Omental fat pad (tissue), 4 donors: ENCODE measurements at places on chromosomes 2 and 18. TPM values are rescaled to one million over a fixed set of nuclear protein-coding genes. Genes with fewer than 3 reads are reported as not detected.

The NEU4 gene
- total RNA-seq: 3.5 TPM

The POTEJ gene
- not detected for total RNA-seq

DNA sequence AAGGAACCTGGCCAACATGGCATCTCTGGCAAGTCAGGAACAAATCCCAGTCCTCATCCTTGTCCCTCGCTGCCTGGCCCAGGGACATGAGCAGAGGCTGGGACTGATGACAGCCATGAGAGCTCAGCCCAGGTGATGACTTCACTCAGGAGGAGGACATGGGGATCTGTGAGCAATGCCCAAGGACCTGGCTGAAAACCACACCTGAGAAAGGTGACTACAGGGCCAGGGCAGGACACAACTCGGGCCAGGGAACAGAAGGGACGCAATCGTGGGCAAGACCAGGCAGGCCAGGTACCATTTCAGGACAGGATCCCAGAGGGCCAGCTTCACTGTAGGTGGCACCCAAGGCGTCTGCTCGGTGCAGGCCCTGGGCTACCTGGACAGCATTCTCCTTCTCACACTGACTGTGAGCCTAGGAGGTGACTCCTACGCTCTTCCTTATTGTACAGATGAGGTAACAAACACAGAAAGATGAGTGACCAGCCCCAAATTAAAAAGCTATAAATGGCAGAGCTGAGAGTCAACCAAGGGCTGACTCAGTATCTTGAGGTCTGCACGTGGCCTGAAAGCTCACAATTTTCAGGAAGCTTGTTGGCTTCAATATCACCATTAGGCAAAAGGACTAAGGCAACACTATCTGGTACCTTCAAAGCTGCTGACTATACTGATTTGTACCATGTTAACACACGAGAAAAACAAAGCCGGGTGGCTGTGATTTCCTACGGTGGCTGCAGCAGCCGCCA, 141.1 kb downstream of the EIPR1 start:
- no peak for DNase-seq

GRCh38 chr18:39627936-39628335, 2062.3 kb upstream of the CELF4 start:
- no peak for DNase-seq

The SP5 gene
- total RNA-seq: not detected

- no peak for DNase-seq
Measured at GRCh38 chr2:26561918-26562810, 79.0 kb downstream of the CIB4 start.

- no peak for DNase-seq
Measured at GRCh38 chr2:34652636-34653035, 1053.5 kb upstream of the FAM98A start.

The LIMS4 gene
- total RNA-seq: 2.0 TPM

The ADGRF3 gene
- not detected for total RNA-seq

DNA sequence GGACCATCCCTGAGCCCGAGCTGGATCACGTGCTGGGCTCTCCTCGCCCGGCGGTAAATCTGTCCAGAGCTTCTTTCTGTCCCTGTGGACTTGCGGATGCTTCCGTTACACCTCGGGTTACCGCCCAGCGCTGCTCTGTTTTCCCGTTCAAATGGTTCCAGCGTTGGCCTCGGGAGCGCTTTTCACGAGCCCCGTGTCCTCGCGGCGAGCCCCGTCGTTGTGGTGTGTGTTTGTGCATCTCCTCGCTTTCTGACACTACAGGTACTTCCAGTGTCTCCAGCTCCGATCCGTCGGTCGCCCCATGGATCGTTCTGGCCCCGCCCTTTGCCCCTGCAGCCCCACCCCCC, 77.4 kb downstream of the RTP5 start:
- no peak for DNase-seq

GRCh38 chr2:195486987-195487644, 169.9 kb upstream of the SLC39A10 start:
- no peak for DNase-seq

DNA sequence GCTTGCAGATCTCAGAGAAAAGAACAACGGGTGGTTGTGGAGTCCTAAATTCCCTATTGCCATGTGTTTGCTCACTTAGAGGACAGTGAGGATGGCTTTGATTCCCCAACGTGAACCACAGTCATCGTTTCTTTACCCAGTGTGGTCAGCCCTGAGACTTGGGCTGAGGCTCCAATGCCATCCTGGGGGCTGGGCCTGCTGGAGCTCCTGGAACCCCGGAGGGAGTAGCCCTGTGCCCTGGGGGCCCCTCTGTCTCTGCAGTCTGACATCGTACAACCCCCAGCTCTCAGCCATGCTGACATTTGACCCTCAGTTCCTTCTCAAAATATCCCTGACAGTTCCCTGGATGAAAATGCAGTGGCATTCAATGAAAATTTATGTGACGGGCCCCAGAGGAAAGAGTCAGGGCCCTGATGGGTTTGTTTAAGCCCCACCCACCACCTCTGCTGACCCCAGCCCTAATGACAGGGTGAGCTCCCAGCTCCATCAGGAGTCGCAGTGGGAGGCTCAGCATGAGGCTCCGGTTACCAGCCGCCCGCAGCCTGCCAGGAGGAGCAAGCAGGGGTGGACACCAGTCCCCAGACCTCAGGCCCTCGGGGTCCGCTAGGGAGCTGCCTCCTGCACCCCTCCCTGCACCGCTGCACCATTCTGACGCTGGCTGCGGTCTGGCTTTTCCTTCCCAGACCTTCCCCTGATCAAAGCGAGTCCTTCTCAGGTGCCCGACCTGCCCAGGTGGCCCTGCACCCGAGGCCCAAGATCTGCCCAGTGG, 120.9 kb downstream of the TWIST2 start:
- no peak for DNase-seq

DNA sequence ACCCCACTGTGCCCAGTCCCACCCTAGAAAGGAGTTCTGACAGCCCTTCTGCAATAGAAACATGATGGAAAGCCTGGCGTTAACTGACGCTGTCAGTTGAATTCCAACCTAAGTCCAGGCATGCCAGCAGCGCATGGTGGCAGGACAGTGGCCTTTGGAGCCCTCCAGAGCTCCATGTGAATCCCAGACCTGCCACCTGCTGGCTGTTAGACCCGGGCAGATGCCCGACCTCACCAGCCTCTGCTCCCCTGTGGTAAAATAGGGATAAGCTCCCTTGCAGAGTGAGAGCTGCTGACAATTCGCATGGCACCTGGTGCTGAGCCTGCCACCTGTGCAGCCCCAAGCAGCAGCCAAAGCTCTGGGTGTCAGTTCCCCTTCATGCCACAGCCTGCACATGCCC, 138.6 kb downstream of the LOXHD1 start:
- DNase-seq: no peak

DNA sequence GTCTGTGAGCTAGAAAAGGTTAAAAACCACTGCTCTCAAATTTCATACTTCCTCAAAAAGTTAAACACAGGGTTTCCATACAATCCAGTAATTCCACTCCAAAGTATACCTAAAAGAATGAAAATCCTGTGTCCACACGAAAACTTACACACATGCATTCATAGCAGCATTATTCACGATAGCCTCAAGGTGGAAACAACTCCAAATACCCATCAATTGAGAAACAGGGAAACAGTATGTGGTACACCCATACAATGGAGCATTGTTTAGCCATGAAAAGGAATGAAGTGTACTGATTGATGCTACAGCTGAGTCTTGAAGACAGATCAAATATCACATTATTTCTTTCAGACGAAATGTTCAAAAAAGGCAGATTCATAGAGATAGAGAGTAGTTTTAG, 36.7 kb downstream of the UXS1 start:
- DNase-seq: no peak

GRCh38 chr2:50723286-50723938, 308.5 kb downstream of the NRXN1 start:
- DNase-seq: no peak

The UGGT1 gene
- 49.0 TPM for total RNA-seq

- no peak for DNase-seq
Measured at GRCh38 chr18:48024009-48024512, 93.6 kb upstream of the SMAD2 start.

The SELENOI gene
- 18.5 TPM for total RNA-seq

DNA sequence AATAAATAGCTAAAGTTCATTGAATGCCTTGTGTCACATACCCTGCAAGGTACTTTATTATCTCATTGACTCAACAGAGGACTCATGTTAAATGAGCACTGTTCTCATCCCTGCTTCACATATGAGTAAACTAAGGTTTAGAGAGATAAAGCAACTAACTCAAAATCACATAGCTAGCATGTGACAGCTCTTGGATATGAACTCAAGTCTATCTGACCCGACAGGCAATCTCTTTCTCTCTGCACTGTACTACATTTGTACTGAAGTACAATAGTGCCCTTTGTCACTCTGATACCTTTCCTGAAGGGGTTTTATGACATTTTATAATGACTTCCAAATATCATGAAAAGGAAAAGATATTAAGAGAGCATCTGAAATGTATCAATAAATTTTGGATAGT, 297.5 kb upstream of the UBE2E3 start:
- DNase-seq: no peak

GRCh38 chr2:72993147-72993932, 76.0 kb downstream of the EMX1 start:
- DNase-seq: no peak

DNA sequence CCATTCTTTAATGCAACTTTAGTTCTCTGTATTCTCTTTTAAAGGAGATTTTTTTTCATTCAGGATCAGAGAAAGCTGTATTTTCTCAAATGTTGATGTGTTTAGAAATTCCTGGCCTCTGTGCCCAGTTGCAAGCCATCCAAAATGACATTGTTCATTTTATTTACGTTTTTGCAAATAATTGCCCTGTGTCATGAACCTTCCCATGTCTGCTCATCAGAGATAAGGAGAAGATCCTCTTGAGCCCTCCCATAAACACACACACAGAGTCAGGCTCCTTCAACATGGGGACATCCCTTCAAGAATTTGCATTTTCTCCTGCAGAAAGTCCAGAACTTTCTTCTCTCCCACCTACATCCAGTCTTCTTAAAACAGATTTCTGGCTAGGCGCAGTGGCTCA, 258.8 kb downstream of the GBX2 start:
- DNase-seq: no peak

The KCNK3 gene
- 2.1 TPM for total RNA-seq

GRCh38 chr18:23307567-23308295, 145.4 kb upstream of the RIOK3 start:
- DNase-seq: no peak

The EML4 gene
- total RNA-seq: 33.3 TPM

- no peak for DNase-seq
Measured at GRCh38 chr18:48862132-48862531, 88.6 kb downstream of the SMAD7 start.

DNA sequence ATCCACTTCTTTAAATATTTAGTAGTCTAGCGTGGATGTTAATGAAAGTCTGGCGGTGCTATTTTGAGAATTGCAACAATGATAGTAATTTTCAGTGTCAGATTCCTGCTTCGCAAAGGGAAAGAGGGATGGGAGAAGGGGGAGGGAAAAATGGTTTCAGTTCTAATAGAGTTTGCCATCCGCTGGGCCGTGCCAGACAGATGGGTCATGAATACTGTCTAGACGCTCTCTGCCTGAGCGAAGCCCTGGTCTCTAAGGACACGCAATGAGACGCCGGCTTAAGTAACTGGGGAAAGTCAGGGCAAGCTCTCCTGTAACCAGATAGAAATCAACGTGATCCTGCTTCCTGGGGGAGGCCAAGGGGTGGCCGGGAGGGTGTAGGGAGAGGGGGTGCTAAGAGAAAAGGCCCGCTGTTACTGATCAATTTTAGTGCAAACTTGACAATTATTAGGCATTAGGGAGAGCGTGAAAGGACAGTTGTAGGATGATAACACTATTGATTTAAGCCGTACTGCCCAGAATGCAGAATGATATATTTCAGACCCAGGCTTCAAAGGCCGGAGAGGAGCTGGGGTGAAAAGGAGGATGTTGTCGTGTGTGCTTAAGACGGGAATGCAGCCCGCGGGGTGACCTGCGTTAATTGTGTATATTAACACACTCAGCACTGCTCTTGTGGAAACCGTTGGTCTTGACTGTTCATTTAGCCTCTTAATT, 229.2 kb downstream of the LDLRAD4 start:
- no peak for DNase-seq

DNA sequence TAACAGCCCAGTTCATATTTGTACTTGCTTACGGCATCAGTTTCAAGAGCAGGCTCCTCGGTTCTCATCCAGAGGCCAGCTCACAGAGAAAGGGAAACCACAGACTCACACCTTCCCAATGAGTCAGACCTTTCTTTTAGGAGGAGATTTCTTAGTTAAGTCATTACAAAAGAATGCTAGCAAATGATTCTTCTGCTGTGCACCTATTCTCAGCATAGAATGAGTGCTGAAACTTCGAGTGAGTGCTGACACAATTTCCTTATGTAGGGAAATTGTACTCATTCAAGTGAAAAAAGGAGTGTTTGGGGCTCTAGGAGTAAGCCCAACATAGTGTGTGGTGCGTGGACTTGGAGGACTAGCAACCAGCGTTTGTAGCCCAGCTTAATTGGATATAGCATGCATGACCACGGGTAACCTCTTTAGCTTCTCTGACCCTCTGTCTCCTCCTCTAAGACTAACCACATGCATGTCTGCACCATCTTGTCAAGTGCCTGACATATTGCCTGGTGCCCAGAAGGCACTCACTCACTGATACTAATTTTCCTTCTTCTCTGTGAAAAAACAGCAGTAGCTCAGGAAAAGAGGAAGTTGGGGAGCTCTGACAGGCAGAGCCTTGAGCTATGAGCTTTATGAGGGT, 87.0 kb downstream of the ALPK2 start:
- DNase-seq: no peak

GRCh38 chr2:197121255-197121654, 189.3 kb downstream of the ANKRD44 start:
- no peak for DNase-seq

The SMAD2 gene
- 47.4 TPM for total RNA-seq

GRCh38 chr2:157842106-157842879, 33.8 kb downstream of the ACVR1 start:
- DNase-seq: no peak

The PFN4 gene
- not detected for total RNA-seq

DNA sequence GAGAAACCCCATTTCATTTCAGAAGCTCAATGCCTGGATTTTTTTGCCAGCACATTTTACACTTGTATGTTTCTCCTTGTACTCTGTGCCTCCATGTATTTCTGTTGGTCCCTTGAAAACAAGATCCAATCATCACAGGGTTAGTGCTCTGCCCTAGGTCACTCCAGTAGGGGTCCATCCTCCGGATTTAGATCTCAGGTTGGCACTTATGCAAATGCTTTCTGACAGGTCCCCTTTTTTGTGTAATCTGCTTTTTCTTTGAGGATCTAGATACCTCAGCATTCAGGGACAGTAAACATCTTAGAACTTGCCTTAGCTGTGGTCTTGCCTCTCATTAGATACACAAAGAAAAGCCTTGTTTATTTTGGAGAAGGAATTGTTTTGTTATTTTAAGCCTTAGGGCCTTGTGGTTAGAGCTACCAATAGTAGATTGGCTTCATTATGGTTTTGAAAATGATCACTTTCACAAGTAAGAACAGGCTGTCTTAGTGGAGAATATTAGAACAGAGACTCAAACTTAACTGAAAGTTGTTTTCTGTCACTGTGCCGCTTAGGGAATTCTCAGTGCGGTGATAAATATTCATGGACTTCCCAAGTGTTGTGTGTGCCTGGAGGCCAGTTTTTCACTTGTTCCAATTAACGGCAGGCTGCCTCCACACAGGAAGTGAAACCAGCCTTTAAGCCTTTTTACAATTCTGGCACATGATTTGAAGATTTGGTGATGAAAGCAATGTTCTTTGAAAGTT, 7.8 kb downstream of the MERTK start:
- no peak for DNase-seq
